ENCODE measurements at places on chromosomes 4 and X. TPM values are rescaled to one million over a fixed set of nuclear protein-coding genes. Genes with fewer than 3 reads are reported as not detected.

Gene TMEM35A
- total RNA-seq = 0.30 TPM

Gene PAGE5
- not detected for total RNA-seq

Gene HDX
- 0.99 TPM for total RNA-seq

Gene KIT
- total RNA-seq = 1.4 TPM

Gene KDR
- 21.2 TPM for total RNA-seq

Gene KCNIP4
- total RNA-seq = not detected

Gene RTL9
- total RNA-seq = 0.40 TPM

Gene NAT8L
- 0.82 TPM for total RNA-seq

- no peak for DNase-seq
Observed at GRCh38 chrX:3181846-3182245, 140.6 kb downstream of the ARSF start.

DNA sequence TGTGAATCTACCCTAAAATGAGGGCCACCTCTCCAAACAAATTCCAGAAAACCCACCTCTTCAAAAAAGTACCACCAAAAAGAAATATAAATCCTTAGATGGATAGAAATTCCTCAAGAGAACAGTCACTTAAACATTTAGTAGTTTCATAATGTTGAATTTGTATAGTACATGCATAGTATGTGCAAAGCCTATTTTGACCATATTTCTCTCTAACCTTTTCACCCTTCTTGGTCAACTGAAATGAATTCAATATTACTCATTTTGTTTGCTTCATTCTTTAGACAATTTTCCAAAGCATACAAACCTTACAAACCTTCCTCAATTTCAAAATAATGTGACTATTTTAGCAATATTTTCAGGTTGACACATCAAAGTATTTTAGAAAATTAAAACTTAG is 4.1 kb downstream of the RHOXF1 start:
- DNase-seq = no peak

DNA sequence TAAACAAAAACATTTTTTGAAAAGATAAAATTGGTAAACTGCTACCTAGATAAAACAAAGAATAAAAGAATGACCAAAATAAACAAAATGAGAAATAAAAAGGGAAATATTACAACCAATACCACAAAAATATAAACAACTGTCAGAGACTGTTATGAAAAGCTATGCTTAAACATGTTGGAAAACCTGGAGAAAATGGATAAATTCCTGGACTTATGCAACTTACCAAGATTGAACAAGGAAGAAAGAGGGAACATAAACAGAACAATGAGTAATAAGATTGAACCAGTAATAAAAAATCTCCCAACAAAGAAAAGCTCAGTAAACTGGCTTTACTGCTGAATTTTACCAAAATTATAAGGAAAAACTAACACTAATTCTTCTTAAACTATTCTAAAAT is 518.7 kb downstream of the GRXCR1 start:
- DNase-seq = no peak

GRCh38 chr4:13548984-13549546 is 4.8 kb upstream of the NKX3-2 start:
- peak; percentile 90 for DNase-seq

- no peak for DNase-seq
Observed at GRCh38 chrX:44003975-44004374, 30.8 kb upstream of the NDP start.

DNA sequence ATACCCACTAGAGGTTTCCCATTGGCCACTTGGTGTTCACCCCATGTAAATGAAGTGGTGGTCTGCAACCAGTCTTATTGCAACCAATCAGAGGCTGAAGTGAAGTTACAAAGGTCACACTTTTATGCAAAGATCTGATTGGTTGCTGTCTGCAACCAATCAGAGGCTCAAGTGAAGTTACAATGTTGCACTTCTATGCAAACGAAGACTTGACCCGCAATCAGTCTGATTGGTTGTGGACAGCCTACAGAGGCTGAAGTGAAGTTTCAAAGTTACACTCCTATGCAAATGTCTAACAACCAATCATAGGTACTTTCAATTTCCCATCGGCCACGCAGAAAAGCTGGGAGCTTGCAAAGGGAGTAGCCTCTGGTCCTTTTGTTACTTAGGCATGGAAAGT is 22.3 kb upstream of the XPNPEP2 start:
- no peak for DNase-seq

DNA sequence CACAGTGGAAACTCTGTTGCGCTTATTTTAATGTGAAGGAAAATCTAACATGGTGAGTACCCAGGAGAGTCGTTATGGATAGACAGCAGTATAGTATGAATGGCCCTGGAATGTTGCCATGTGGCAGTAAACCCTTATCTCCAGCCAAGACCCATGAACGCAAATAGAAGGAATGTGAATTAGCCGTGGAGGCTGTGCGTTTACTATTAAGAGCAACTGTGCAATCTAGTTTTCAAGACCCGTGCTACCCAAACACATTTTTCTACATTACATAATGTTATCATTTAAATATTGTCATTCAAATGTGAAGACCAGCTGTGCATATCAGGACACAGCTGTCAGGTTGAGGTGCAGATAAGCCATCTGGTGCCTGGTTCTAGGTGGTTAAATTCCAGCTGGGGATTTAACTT is 13.3 kb upstream of the AGA start:
- no peak for DNase-seq

DNA sequence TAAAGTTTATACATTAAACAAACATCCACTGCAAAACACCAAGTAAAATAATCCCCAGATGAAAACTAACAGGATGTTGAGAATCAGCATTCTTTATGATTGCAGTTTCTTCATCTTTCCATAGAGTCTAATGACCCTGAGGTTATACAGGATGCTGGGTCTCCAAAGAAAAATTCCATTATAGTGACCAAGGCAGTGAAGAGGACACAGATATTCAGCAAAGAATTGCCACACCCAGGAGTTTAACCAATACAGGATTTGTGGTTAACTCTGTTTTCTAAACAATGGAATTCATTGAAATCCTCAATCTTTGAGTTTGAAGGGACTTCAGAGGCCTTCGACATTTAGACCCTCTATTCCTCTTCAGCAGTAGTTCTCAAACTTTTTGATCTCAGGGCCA is 76.2 kb upstream of the ESX1 start:
- no peak for DNase-seq

GRCh38 chr4:15234856-15235126 is 193.0 kb upstream of the C1QTNF7 start:
- no peak for DNase-seq

- DNase-seq = no peak
Observed at GRCh38 chrX:152520653-152521052, 69.5 kb upstream of the GABRA3 start.

DNA sequence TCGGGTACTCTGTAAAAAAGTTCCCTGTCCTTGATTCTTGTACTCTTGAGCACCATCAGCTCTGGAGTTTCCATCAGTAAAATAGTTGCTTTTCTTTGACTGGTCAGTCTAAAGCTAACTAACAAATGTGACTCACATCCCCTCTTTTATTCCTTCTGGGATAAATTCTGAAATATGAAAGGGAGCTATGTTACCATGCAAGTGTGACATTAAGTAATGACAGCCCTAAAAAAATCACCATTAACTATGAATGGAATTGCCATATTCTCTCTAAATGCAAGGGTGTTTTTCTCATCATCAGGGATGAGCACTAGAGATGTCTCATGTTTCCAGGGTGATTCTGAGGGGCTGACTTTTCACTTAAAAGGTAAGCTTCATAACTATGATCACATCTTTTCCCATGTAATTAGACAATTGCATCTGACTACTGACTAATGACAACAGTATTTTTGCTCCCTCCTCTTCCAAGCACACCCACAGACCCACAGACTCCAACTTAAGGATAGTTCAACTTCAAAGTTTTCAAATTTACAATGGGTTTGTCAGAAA is 26.9 kb upstream of the RASGEF1B start:
- no peak for DNase-seq

DNA sequence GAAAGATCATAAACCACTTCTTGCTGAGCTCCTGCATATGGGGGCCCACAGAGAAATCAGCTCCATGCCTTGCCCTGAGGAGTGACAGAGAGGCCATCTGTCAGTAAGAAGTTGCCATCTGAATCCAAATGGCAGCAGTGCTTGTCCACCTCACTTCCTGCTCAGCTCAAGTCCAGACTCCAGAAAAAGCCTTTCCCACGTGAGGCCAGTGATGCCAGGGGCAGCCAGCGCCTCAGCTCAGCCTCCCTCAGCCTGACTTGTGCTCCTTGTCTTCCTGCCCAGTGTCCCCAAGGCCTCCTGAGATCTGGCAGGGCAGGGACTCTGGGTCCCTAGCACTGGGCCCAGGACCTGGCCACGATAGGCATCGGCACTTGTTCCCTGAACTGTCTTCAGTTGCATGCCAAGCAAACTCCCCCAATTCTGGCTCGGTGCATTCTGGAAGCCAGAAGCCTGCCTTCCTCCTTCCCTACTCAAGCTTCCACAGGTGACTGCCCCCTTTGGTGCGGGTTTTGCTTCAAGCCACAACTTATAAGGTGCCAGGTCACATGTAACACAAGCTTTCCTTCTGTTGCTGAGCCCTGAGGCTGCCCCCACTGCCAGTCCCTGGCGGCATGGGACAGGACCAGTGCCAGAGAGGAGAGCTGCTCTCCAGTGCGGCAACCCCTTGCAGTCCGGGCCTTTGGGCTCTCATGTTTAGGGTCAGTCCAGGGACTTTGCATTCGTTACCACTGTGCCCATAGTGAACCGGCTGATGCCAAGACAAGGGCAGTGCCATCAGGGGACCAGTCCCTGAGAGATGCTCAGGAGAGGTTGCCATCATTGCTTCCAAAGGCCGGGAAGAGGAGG is 2.2 kb downstream of the ZNF185 start:
- DNase-seq = no peak

DNA sequence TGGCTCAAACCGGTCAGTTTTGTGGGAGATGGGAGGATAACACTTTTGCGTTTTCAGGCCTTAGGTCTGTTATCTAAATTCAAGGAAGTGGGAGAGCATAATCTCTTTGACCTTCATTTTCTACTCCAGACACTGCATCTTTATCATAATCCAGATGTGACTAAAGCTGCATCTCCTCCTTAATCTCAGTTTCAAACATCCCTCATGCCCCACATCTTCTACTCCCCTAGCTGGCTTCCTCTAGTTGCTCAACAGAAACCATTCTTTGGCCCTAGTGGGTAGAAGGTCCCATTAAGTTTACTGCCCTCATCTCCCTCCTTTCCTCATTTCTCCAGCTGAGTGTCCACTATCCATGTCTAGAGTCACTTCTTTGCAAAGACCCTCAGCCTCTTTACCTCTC is 18.8 kb upstream of the RASL11B start:
- no peak for DNase-seq

DNA sequence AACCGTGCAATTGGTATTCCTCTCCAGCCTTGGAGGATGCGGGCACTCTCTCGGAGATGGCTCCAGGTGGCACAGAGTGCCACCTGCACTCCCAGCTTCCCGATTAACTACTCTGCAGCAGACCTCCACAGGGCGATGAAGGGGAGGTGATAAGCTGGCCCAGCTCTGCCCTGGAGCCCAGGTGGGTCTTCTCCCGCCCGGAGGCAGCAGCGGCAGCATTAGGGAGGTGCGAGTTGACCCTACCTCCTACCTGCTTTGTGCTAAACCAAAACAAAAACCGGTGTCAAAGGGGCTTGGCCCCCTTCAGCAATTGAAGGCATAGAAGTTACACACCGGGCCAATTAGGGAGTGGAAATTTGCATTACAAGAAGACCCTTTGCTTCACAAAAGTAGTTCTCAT is 137.4 kb upstream of the MAMLD1 start:
- no peak for DNase-seq

DNA sequence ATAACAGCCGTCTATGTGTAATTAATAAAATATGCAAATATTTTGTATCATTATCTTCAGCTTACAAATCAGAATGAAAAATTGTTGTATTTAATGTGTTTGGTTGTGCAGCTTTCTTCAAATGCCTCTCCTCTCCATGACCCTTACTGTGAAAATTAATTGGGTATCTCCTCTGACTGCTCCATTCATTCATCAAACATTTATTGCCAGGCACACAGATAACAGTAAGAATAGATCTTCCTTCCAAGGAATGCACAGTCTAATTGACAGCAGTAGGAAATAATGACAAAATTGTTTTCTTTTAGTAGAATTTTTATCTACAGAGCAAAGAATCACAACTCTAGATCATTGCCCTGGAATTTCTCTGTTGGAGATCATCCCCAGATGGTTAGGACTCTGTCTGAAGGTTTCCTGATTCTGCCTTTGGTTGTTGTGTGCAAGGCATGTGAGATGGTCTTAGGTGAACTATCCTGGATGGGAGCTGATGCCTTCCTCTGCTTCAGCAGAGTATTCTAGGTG is 395.0 kb upstream of the FAT1 start:
- DNase-seq = no peak

All from left ventricle myocardium superior (tissue), 1 donor.